ENCODE measurements at places on chromosomes 5 and 9. TPM values are rescaled to one million over a fixed set of nuclear protein-coding genes. Genes with fewer than 3 reads are reported as not detected.
A peak's percentile ranks its signal among the peaks of the same experiment; 100 is the strongest.

Gene LCN6
- not detected for total RNA-seq

- peak; percentile 33 for DNase-seq
Measured at GRCh38 chr5:84825606-84826005, 440.9 kb upstream of the EDIL3 start.

Gene CCNI2
- not detected for total RNA-seq

DNA sequence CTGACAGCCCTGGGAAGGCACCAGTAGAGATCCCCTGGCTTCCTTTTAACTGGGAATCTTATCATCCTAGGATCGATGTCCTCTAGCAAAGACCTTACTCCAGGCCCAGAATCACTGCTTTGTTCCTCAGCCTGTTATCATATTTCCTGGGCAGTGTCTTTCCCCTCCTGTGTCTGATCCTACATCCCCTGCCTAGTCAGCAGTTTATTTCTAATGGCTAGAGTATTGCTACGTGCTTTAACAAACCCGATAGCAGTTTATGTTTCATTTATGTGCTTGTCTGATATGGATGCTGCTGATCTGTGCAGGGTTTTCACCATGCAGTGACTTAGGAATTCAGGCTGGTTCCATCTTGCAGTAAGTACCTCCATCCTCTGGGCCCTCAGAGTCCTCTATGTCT lies 20.9 kb upstream of the BARX1 start:
- DNase-seq, result no peak

Gene GPX3
- 79.0 TPM for total RNA-seq

GRCh38 chr5:25579111-25579510 lies 934.3 kb upstream of the CDH10 start:
- DNase-seq, result no peak

GRCh38 chr5:92850886-92851285 lies 730.1 kb downstream of the NR2F1-AS1 start:
- no peak for DNase-seq

- DNase-seq, result no peak
Measured at GRCh38 chr5:112729630-112730029, 8.1 kb upstream of the APC start.

Gene MRNIP
- total RNA-seq, result 11.8 TPM

GRCh38 chr5:54611290-54611951 lies 93.9 kb downstream of the SNX18 start:
- DNase-seq, result no peak

- DNase-seq, result no peak
Measured at GRCh38 chr5:168334695-168335094, 43.2 kb downstream of the WWC1 start.

DNA sequence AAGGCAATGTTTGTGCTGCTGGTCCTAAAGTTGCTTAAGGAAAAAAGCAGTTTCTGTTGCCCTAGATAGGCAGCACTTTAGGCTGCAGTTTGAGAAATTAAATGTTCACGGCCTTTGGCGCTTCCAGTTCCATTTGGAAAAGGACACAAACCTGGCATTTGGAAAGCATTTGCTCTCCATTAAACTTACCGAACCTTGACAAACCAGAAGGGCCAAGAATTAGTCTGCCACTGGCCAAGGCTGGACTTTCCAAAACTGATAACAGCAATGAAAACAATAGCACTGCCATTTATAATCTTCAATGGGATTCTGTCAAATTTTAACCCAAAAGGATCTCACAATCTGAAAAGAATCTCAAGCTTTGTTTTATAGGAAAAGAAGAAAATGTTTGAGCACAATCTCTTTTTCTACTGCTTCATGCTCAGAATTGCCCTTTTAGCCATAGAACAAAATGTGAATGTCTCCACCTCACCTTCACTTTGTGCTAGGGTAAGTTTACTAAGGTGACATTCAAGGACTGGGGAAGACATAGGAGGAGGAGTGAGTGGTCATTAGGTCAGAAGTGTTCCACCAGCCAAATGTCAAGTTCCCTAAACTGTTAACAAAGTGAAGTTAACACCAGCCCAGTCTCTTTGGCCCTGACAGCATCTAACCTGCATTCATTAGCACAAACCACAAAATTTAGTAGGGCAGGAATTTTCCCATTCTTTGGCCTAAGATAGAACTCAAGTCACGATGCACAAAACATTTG lies 583.4 kb upstream of the DMAC1 start:
- no peak for DNase-seq

DNA sequence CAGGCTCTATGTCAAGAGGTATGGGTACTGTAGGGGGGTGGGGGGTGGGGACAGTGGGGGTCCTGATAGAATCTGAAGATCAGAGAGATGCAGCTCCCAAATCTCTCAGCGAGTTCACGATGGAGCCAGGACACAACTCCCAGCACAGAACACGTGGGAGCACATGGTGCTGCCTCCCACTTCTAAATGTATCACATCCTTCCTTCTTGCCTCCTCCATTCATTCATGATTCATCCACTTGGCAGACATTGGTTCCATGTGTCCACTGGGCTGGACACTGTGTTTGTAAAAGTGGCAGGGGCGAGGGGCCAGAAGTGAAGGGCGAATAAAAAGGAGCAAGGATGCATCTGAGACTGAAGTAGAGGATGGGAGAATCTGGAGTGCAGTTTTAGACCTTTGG lies 33.9 kb downstream of the SH3TC2 start:
- DNase-seq, result no peak

DNA sequence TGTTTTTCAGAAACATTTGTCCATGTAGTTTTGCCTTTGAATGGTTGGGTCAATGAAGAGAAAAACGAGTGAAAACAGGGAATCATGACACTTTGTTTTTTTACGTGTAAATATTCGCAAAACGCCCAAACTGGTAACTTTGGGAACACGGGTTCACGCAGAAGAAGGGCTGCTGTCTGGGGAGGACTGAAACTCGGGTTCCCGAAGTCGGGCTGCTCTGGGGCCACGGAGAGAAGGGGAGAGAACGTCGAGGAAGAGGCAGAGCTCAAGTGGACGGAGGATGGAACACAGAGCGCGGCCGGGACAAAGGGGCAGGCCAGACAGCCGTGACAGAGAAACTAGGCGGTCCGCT lies 478 bp upstream of the SETD9 start:
- DNase-seq, result no peak

Gene TPPP
- 1.6 TPM for total RNA-seq

DNA sequence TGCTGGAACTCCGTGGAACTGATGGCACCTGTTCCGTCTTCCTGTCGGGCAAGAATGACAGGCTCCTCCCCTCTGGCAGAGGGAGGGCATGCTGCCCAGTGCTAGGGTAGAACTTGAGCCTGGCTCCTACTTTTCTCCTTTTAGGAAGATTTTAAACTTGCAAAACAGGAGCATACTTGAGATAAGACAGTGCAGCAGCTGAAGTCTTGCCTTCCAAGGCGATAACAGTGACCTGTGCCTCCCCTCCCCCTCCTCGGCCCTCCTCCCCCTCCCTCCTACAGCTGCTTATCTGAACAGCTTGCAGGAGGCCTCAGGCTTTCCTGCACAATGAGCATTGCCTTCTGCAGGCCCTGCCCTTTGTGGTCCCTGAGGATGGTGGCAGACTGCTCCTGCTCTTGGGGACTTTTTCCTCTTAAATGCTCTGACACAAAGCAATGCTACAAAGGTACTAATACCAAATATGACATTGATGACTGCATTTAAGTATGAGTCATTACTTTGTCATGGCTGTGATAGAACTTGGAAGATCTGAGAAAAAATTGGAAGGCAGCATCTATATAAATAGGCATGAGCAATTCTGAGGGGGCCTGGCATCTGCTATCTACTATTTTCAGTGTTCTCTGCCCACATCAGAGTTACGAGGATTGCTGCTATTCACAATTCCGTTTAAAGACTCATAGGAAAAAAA lies 2.0 kb downstream of the GADD45G start:
- peak; percentile 42 for DNase-seq

- DNase-seq, result no peak
Measured at GRCh38 chr9:87713988-87714330, 12.0 kb upstream of the CTSL start.

- DNase-seq, result no peak
Measured at GRCh38 chr9:81669041-81669651, 20.2 kb downstream of the TLE1 start.

Gene SAXO1
- not detected for total RNA-seq

Gene RNF208
- total RNA-seq, result not detected

Gene SOX30
- total RNA-seq, result under 0.01 TPM

Gene IRX4
- under 0.01 TPM for total RNA-seq

Gene FCN1
- not detected for total RNA-seq

- no peak for DNase-seq
Measured at GRCh38 chr5:165495829-165496380, 1990.5 kb downstream of the MAT2B start.

Gene KLF4
- 33.7 TPM for total RNA-seq

Gene CRB2
- not detected for total RNA-seq

DNA sequence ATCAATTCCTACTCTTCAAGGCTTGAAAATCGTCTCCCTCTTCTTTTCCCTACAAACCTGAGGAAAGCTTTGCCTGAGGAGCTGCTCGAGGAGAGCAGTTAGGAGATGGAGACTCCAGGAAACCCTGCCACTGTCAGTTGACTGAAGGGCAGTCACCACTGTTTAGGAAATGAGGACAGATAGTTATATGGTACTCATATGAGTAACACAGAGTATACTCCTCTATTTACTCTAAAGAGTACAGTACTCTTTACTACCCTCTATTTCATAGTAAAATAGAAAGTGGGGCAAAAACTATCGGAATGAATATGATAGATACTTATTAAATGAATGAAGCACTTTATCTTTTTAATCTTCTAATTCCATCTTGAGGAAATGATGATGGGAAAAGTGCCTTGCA lies 115.8 kb downstream of the MAPKAP1 start:
- no peak for DNase-seq

DNA sequence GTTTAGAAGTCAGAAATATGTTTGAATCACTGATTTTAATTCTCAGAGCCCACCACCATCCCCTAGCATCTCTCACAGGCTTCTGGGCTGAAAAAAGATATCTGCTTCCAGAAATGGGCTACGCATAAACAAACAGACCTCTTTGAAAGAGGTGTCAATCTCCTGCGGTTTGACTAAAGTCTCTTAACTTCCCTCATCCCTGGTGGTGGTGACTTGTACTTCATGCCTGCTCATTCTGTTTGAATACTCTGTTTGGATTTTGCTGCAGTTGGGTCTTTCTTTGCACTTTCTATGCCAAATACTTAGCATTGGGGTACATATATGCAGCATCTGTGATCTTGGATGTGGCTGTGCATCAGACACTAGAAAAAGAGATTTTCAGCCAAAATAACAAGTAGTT lies 157.2 kb upstream of the ATP10B start:
- DNase-seq, result no peak

Gene TSSK1B
- 0.26 TPM for total RNA-seq

- DNase-seq, result peak; percentile 44
Measured at GRCh38 chr5:73115399-73116051, 4.8 kb upstream of the TMEM171 start.

- no peak for DNase-seq
Measured at GRCh38 chr5:167594750-167595149, 696.7 kb upstream of the WWC1 start.

DNA sequence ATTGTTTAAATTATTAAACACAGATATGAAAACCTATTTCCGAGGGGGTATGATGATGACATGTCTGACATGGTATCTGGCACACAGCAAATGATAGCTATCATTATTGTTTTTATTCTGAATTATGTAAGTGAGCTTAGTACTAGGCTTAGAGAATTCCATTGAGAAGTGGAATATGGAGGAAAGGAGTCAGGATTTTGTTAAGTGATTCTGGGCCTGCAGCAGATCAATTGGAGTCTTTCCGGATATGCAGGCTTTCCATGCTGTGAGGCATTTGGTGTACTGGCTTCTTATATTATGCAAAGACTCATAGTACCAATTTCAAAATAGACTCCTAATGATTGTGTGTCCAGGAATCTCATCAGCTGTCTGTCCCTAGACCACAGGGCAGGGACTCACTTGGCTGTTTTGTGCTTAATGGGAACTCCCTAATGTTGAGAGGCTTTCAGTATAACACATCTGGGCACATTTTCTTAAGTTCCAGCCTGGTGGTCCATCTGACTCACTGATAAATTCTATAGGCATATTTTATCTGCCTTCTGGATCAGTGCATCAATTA lies 180.0 kb upstream of the KLF9 start:
- no peak for DNase-seq

DNA sequence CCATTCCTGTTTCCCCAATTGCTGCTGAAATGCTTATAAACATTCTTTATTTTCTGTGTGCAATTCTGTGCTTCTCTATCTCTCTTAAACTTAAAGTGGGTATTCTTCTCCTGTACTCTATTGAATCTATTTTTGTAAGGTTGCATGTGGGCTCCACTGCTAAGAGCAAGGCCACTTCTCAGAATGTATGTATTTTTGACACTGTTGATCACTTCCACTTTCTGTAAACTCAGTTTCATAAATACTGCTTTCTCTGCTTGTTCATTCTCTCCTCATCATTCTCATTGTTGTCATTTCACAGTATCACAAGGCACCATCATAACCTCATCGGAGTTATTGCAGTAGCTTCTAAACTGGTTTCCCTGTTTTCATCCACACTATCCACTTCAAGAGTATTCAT lies 483.0 kb upstream of the CDH18 start:
- no peak for DNase-seq

- DNase-seq, result no peak
Measured at GRCh38 chr5:138457531-138458275, 7.6 kb upstream of the EGR1 start.

Gene SLC25A2
- not detected for total RNA-seq

DNA sequence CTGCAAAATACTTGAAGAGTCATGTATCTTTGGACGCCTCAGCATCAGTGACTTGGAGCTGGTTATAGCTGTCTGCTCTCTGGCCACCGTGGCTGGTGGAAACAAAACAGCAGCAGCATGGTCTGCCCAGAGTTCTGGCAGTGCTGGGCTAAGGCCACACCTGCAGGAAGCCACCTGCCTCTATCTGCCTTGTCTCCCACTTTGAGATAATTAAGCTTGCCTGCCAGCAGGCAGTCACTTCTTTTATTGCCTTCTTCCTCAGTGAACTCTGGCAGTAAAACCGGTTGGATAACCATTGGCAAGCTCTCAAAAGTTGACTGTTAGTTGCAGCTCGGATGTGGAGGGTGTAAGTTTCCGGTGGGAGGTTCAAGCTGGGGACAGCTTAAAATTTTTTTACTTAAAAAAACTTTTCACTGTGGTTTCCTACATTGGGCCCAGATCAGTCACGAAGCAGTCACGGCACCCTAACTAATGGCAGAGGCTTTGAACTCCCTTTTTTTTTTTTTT lies 4.9 kb downstream of the SMIM3 start:
- peak; percentile 82 for DNase-seq

Gene C5orf52
- total RNA-seq, result not detected

DNA sequence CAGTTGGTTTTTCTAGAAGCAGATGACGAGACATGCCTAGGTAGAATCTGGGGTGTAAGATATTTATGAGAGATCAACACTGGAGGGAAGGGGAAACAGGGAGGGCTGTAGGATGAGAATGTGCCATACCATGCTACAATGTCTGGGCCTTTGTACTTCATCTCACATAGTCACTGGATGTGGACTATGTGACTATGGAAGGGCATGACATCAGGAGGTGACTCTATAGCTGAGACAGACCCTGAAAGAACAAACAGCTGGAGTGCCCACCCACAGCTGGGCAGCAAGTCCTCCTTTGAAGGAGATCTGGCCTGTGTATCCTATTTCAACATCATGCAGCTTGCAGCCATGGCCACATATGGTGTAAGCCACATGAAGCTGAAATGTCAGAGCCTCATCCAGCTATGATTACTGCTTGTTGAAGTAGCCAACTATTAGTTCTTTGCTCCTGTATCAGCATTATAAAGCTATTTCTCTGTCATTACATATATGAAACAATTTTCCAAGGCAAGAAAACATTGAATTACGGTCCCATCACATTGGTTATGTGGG lies 46.2 kb upstream of the KIF2A start:
- no peak for DNase-seq

GRCh38 chr5:55914971-55915370 lies 63.8 kb downstream of the IL31RA start:
- DNase-seq, result no peak

Gene SLC36A2
- not detected for total RNA-seq

GRCh38 chr5:41347569-41347968 lies 134.2 kb upstream of the C6 start:
- DNase-seq, result no peak

All from bronchial epithelial cell (primary cell).